ENCODE measurements at places on chromosomes 1 and 21.

- DNase-seq, result no peak
Observed at GRCh38 chr1:87135329-87135712, 193.4 kb upstream of the LMO4 start.

GRCh38 chr1:60427701-60428100 lies 354.1 kb upstream of the C1orf87 start:
- no peak for DNase-seq

GRCh38 chr1:50110151-50110550 lies 1.4 kb downstream of the ELAVL4 start:
- DNase-seq, result no peak

DNA sequence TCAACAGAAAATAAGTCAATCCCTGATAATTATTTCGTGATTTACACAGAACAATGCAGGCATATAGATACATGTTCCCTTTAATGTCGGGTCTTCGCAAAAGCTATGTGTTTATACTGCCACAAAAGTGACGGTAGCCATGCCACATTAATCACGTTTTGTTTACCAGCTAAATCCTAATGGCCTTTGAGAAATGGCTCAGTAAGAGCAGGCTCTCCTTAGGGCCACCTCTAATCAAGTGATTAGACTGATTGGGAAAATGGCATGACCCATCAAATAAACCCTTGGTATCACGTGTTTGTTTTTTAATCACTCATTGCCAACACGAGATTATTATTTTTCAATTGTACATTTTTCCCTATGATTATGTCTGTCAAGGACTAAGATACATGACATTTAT lies 102.0 kb upstream of the USP25 start:
- no peak for DNase-seq

DNA sequence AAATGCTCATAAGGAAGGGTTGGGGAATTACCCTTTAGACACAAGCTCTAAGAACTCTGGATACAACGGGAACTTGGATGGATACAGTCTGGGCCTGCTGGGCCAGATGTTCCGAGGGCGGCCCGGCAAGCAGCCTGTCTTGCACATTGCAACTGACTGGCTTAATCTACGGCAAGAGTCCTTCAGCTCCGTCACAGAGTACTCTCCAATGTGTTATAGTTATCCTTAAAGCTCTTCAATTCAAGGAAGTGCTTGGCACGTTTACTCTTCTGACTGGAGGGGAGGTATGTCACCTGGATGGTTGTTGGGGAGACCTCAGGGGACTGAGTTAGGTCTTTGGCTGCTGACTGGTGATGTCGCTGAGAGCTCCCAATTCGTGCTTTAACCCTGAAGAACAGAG lies 1.1 kb upstream of the CFAP141 start:
- no peak for DNase-seq

DNA sequence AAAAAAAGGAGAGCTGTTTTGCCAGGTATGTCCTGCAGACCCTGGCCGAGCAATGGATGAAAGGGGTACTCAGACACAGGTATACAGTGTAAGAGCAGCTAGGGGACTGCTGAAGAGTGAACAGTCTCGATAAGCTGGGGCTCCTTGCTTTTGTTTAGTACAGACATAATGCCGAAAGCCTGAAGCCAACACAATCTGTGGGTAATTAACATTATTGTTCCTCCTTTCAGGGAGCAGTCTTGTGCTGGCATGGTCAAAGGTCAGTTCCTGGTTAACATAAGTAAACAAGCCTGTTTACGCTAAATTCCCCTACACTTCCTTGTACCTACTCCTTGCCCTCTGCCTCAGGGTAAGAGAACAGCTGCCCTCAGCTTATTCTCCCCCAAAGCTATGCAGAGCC lies 272.3 kb upstream of the ST6GALNAC5 start:
- no peak for DNase-seq

- DNase-seq, result no peak
Observed at GRCh38 chr1:171195767-171196166, 10.7 kb downstream of the FMO2 start.

- DNase-seq, result no peak
Observed at GRCh38 chr1:7076572-7076971, 291.3 kb downstream of the CAMTA1 start.

- no peak for DNase-seq
Observed at GRCh38 chr1:214520544-214521165, 30.7 kb downstream of the PTPN14 start.

- DNase-seq, result peak; percentile 67
Observed at GRCh38 chr1:24379733-24380315, 33.8 kb downstream of the STPG1 start.

- no peak for DNase-seq
Observed at GRCh38 chr1:76541618-76542017, 325.7 kb upstream of the ST6GALNAC5 start.

DNA sequence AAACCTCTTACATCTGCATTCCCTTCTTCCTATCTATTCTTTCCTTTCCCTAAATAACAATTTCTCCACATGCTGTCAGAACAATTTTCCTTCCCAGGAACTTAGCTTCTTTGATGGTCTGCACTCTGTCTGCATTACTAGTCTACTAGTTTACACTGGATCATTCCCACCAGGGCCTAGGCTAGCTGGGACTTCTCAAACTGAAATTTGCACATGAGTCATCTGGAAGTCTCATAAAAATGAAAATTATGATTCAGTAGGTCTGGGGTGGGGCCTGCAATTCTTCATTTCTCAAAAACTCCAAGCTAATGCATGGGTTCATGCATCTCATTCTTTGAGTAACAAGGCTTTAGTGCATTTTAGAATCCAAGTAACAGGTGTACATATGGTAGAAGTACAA lies 74.2 kb downstream of the GABPA start:
- DNase-seq, result no peak

DNA sequence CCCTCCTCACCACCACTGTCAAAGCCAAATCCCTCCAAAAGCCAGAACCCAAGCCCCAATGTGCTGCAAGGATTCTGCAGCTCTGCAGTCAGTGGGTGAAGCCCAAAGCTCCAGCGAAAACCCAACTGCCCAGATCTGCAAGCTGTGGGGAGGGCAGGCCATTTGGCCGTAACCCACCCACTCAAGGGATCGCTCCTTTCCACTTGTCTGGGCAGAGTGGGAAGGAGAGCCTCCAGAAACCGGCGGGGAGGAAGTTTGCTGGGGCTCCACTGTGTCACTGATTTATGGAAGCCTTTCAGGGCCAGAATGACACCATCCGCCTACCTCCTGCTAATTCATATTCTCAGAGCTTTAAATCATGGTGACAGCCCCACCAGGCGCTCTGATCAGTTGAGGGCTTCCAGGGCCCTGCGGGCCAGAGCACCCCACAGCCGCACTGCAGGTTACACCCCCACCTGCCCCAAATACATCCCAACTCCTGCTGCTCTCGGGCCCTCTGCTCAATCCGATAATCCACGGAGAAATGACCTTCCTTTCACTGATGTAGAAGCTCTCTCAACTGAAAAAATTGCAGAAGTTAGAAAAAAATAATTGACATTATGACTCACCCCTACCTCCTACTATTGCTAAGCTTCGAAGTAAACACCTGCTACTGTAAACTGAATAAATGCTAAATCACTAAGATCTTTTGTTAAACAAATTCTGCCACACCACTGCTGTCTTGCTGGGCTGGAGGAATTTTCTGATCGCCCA lies 40.6 kb upstream of the RAB4A start:
- no peak for DNase-seq

GRCh38 chr1:212700892-212701819 lies 1.5 kb upstream of the BATF3 start:
- no peak for DNase-seq

- DNase-seq, result no peak
Observed at GRCh38 chr21:43734131-43734927, 15.4 kb downstream of the PDXK start.

DNA sequence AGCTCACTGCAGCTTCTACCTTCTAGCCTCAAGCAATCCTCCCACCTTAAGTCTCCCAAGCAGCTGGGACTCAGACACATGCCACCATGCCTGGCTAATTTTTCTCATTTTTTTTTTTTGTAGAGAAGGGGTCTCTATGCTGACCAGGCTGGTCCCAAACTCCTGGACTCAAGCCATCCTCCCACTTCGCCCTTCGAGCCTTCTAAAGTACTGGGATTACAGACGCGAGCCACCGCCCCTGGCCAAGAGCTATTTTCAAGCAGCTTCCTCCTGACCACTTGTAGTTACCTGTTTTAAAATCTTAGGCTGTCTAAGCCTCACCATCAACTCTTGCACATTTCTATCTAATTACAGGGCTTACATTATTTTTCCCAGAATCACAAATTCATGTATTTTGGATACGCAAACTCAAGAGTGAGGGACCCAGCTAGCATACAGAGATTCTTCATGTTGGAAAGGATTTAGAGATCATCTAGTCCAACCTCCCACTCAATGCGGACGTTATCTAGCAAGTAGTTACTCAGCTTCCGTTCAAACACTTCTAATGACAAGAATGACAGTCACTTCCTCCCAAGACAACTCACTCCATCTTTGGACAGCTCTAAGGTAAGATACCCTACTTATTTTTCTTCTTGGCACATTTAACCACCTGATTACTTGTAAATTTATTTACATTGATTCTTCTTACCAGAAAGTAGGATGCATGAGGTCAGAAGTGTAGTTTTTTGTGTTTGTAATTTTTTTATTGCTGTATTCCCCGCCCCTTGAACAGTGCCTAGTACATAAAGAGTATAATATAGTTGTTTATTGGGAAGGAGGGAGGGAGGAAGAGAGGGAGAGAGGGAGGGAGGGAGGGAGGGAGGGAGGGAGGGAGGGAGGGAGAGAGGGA lies 65.4 kb downstream of the LUZP1 start:
- DNase-seq, result no peak

- DNase-seq, result no peak
Observed at GRCh38 chr1:7120863-7121621, 335.8 kb downstream of the CAMTA1 start.

DNA sequence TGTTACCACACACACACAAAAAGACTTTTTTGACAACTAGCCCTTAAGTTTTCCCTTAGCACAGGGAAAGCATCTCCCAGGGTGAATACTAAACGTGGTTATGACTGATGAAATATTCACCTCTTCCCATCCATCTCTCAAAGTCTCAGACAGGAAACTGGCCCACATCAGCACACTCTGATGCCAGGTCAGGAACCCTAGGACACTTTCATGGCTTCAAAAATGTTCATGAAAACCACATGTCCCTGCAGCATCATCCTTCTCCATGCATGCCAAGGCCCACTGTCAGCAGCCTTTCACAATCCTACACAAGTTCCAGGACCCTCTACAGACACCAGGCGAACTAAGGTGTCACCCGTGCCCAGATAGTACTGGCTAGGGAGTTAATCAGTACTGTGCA lies 68.7 kb downstream of the DNTTIP2 start:
- DNase-seq, result no peak

GRCh38 chr1:87093286-87093685 lies 178.9 kb downstream of the HS2ST1 start:
- DNase-seq, result no peak

- no peak for DNase-seq
Observed at GRCh38 chr1:234148350-234148749, 224.9 kb upstream of the COA6 start.

GRCh38 chr1:3903141-3904005 lies 3.3 kb upstream of the C1orf174 start:
- DNase-seq, result no peak

- DNase-seq, result no peak
Observed at GRCh38 chr1:56135864-56136147, 443.6 kb downstream of the PLPP3 start.

DNA sequence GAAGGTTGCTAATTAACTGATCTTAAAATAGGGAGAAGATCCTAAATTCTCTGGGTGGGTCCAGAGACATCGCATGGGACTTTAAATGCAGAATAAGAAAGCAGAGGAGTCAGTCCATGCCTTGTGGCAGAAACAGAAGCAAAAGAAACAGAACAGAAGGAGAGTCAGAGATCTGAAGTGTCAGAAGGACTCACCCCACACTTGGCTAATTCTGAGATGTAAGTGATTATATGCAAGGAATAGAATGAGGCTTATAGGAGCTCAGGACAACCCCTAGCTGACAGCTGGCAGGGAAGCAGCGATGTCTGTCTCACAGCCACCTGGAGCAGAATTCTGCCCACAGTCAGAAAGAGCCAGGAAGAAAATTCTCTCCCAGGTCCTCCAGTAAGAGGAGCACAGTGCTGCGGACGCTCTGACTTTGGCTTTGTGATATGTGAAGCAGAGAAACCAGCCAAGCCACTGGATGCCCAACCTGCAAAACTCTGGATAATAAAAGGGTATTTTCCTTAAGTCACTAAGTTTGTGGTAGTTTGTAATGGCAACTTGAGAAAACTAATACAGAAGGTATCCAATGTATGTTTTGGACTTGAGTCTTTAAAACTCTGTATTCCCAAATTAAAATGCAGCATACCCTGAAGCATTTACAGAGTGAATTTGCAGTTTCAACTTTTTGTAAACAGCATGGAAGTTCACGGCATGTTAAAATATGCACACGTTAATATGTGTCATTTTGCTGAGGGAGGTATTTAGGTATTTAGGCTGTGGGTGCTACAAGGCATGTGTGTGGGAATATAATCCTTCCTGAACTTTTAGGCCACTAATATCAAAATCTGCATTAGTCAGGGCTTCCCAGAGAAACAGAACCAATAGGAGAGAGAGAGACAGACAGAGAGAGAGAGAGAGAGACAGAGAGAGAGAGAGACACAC lies 388.5 kb downstream of the PCP4 start:
- DNase-seq, result no peak

DNA sequence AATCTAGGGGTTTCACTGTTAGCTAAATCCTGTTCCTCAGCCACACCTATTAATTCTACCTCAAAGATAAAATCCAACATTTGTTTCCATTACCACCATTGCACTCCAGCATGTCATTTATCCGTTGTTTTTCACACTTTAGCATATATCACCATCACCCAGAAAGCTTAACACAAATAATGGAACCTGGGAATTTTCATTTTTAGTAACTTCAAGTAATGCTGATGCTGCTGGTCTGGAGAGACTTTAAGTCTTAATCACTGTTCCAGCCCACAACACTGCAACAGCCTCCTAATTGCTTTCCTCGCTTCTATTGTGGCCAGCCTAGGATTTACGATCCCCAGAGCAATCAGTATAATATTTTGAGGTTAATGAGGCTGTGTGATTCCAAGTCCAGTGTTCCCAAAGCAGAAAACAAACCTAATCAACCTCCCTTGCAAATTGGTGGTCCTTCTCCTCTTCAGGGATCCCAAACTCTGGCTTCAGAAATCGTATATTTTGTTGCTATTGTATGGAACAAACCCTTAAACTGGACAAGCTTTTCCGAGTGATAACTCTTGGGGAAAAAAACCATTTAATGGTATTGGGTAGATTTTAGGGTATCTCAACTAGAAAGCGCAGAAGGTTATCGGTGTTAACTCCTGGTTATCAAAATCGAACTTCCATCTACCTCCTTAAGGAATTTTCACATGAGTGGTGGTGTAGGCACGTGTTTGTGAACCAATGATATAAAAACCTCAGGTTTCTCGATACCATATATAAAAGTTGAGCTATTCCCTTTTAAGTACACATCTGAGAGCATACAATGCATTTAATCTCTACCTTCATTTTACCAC lies 50.0 kb upstream of the BOLA1 start:
- DNase-seq, result no peak

DNA sequence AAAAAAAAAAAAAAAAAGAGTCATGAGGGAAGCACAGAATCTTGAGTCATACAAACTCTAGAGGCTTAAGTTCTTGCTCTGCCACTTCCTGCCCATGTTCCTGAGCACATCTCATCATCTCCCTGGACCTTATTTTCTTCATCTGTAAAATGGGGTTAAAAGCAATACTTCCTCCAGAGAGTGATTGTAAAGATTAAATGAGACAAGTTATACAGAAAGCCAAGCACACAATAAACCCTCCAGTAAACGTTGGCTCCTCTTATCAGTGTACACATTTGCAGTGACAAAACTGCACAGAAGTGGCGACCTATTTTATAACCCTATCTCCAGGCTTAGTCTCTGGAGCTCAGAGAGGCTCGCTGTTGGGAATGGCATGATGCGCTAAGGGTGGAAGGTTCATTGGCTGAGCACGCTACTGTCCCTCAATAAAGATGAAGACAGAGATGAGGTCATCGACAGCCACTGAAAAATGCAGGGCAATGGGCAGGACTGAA lies 82.1 kb downstream of the RRAGC start:
- DNase-seq, result no peak
